NCI-H1417 treated with DMSO at 0.1 percent for 48 hours (cell line): ENCODE measurements at places on chromosomes 6 and 20.

DNA sequence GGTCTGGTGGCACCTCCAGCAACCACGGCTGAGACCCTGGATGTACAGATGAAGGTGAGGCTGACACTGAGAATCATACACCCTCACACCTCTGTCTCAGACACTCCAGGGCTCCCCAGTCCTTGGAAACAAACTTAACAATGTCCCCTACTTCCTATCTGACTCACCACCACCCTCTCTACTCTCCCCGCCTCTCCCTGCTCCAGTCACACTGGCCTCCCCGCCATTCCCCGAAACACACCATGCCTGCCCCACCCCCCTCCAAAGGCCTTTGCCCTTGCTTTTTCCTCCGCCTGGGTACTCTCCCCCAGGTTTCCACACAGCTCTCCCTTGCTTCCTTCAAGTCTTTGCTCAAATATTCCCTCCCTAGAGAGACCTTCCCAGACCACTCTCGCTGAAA is 16.3 kb downstream of the BPI start:
- no peak for DNase-seq

- no peak for DNase-seq
Observed at GRCh38 chr6:124977067-124977908, 15.1 kb downstream of the RNF217 start.

DNA sequence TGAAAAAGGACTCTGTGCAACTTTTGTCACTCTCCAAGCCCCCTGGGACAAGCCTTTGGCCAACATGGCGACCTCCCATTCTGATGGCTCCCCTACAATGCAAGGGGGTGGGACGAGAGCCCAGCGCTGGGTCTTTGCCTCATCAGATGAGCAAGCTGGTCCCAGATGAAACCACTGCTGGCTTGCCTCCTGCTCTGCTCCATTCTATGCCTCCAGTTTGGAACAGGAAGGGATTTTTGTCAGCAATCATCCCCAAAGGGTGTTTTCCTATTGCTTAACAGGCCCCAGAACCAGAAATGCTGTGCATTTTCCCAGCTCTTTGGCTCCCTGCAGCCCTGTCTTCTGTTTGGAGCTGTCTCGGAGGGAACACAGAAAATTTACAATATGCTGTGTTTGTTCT is 412.7 kb downstream of the MAFB start:
- DNase-seq: no peak

DNA sequence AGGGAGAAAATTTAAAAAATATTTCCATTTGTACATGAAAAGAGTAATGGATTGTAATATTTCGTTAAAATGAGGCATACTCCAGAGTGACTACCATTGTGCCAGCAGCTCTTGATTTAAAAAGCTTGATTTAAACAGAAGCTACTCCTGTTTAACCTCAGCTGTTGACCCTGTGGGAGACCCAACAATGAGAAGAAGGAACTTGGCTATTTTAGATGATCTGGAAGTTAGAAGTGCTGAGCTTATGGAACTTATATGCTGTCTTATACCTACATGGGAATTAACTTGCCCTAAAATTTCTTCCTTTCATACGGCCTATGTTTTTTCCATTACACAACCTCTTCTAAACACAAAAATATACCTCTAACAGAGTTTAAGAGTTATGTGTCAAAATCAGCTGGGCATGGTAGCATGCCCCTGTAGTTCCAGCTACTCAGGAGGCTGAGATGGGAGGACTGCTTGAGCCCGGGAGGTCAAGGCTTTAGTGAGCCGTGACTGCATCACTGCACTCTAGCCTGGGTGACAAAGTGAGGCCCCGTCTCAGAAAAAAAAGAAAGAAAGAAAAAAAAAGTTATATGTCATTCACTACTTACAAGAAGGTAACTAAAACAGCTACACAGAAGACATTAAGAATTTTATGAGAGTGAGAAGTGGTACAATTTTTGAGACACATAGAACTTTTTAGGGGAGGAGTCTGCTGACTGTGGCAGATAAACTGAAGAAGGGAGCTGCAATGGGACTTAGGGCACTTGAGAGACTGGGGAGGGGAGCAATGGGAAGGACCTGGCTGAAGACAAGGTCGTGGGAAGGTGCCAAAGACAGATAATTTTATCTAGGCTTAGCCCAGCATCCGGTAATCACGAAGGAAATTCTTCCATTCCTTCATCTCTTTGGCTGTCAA is 139.9 kb downstream of the MYB start:
- DNase-seq: no peak

GRCh38 chr20:63740627-63741353 is 1.2 kb downstream of the SLC2A4RG start:
- no peak for DNase-seq

- no peak for DNase-seq
Observed at GRCh38 chr20:38726804-38727606, 2.7 kb downstream of the SLC32A1 start.

- no peak for DNase-seq
Observed at GRCh38 chr6:21019614-21020013, 485.4 kb downstream of the CDKAL1 start.

DNA sequence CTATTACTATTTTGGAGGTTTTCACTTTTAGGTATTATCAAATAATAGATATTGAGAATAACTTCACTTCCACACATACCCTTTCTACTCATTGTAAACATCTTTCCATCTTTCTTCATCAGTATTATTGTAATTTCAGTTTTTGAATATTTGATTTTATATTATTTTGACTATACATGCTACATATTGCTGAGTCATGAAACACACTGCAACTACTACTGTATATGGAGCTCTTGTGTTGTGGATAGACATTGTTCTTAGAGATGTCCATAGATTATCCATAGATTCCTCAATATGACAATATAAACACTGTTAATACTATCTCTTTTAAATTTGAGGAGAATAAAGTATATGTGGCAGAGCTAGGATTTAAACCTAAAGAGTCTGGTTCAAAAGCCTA is 819 bp upstream of the IMPG1 start:
- no peak for DNase-seq

DNA sequence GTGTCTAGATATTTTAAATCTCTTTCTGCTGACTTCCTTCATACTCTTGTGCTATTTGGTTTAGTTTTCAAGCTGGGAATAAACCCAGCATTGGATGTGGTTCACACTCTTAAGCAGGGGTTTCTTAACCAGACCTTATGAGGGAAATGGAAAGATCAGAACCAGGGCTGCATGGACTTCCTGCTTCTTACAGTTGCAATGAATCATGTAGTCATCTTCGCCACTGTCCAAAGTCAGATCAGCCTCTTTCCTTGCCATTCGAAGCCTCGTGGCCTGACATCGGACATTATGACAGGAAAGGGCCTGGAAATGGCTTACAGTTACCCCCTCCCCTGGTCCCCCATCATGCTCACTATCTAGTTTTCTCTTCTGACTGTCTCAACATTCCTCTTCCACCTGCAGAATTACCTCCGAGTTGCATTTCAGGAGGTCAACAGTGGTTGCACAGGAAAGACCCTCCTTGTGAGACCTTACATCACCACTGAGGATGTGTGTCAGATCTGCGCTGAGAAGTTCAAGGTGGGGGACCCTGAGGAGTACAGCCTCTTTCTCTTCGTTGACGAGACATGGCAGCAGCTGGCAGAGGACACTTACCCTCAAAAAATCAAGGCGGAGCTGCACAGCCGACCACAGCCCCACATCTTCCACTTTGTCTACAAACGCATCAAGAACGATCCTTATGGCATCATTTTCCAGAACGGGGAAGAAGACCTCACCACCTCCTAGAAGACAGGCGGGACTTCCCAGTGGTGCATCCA is 16.8 kb upstream of the NAA20 start:
- DNase-seq: no peak

- DNase-seq: no peak
Observed at GRCh38 chr20:19382386-19383340, 170.2 kb downstream of the SLC24A3 start.

- DNase-seq: no peak
Observed at GRCh38 chr20:60649541-60649940, 602.5 kb upstream of the CDH4 start.

GRCh38 chr6:151300267-151300991 is 60.7 kb downstream of the AKAP12 start:
- DNase-seq: no peak
